Anterior cingulate cortex (tissue), 58 donors: ENCODE measurements at places on chromosomes 12 and 14.

- DNase-seq: no peak
Measured at GRCh38 chr14:58296726-58297125, 1.6 kb upstream of the ARID4A start.

DNA sequence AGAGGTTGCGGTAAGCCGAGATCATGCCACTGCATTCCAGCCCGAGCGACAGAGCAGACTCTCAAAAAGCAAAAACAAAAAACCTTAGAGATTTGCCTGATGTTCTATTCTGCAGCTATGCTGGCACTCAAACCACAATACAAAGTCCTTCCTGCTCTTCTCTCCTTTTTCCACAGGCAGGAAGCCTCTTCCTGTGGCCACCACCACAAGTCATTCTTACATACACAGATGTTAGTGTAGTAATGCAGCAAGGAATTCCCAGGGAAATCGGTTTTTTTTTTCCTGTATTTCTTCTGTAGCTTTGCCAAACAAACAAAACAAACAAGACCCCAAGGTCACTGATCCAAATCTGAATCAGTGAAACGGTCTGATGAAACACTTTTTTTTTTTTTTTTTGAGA, 104.3 kb downstream of the FIGNL2 start:
- DNase-seq: no peak

DNA sequence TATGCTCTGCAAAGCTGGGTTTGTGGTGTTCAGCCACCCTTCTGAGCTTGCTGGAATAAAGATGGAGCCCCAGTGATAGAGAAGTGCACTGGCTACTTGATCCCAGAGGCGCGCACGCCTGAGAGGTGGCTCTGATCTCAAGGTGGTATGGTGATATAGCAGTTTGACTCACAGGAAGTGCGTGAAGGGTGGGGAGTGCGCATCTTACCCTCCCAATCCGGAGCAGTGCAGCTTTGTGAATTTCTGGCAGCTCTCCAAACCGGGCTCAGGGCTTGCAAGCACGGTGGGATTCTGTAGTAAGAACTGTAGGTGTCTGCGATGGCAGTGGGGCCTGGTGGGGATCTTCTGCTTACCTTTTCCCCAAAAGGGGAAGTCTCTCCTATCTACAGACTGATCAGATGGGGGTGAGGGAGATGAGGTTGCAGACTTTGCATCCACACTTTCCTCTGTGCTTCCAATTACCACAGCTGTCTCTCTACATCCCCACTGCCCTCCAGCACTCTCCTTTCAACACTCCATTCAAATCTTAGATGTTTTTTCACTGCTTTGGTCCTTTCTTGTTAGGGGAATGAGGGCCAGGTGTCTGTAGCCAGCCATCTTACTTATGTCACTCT, 197.4 kb upstream of the SLC38A2 start:
- no peak for DNase-seq

- peak; percentile 23 for DNase-seq
Measured at GRCh38 chr12:24562771-24563431, 386.0 kb downstream of the BCAT1 start.

- no peak for DNase-seq
Measured at GRCh38 chr12:19971361-19972280, 396.7 kb upstream of the PDE3A start.

DNA sequence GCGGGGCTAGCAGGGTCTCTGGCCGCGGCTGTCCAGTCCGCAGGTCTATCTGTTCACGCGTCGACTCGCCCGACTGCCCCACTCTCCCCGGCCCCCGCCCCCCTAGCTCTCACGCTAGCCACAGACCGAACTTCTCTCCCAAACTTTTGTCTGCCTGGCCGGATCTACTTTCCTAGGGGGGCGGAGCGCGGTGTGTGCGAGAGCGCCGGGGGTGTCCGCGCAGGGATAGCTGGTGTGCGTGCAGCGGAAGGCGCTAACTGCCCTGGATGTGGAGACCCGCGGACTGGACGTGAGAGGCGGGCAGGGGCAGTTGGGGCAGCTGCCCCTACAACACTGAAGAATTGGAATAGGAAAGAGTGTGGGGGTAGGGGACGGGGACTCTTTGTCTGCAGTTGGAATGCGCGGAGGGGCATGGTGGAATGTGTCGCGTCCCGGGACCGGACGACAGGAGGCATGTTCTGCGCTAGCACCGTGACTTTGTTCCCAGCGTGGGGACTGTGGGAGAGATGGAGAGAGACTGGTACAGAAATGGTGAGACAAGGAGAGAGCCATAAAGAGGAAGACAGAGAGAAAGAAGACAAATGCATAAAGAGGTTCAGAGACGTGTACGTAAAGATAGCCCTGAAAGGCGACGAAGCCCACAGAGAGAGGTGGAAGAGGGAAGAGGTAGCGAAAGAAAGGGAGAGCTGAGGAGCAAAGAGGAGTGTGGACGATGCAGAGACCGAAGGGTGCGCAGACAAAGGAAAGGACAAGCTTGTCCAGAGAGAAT, at the start of gene AJUBA:
AJUBA (minus strand) TSS at position 75 of the 769 bp plus-strand sequence. CDS start 285 bp downstream, outside the sequence.
- peak; percentile 21 for DNase-seq

DNA sequence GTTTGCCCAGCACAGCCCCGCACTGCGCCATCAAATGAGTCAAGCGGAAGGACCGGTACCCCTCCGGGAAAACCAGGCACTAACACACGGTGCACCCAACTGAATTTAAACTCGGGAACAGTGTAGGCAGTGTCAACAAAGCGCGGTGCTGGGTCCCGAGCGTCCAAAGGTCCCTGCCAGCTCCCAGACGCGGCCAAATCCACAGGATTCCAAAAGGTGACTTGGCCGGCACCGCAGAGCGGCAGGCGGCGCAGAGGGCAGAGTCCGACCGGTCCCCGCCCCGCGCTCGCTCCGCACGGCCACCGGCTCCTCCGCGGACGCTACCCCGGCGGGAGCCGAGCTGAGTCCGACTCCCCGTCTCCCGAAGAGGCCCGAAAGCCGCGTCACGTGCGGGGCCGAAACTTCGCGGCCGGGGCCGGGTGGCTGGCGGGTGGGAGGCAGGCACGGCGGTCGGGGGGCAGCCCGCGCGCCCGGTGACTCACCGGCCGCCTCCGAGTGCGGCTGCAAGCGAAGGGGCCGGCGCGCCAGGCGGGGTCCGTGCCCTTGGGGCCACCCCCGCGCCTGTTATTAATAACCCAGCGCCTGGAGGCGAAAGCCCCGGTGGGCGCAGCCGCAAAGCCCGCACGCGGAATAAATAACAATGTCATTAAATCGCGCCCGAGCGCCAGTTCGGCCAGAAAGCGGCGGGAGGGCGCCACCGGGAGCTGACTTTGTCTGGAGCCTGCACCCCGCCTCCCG, 863 bp downstream of the DENND5B start:
- peak; percentile 74 for DNase-seq

GRCh38 chr12:125193376-125194152, 128.3 kb downstream of the AACS start:
- peak; percentile 12 for DNase-seq

GRCh38 chr14:38367922-38368321, 112.0 kb upstream of the CLEC14A start:
- no peak for DNase-seq

DNA sequence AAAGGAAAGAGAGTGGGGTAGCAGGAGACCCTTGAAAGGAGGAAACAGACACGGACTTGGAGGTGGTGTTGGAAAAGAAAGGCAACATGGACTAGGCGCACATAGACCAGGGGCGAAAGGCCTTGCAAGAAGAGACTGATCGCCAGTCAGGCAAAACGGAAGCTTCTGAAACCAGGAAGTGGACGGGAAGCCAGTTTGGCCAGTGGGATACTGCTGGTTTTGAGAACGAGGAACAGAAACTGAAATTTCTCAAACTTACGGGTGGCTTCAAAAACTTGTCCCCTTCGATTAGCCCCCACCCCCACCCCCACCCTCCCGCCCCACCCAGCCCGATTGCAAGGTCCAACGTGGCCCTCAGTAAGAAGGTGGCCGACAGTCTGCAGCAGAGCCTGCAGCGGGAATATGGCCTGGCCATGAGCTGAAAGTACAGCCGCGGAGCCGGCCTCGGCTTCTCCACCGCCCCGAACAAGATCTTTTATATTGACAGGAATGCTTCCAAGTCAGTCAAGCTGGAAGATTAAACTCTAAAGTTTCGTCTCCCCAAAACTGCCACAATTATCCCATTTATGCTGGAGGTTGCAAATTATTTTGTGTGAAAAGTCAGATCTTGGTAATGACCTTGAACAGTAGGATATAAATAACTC, 364.7 kb downstream of the BCAT1 start:
- DNase-seq: no peak

DNA sequence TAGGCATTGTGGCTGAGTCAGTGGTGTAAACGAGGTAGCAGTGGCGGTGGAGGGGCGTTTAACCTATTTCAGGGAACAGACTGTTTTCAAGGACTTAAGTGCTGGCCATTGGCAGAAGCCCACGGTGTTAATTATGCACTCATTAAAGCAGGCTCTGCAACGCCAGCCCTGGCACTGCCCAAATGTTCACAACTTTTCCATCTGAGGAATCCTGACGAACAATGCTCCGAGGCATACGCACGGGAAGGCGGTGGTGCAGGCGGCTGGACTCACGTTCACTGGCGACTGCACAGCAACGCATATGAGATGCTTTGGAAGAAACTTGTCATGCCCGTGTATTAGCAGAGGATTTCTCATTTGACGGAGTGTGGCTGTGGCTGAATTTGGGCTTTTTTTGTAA, 70.6 kb upstream of the SLC24A4 start:
- peak; percentile 70 for DNase-seq

GRCh38 chr14:91177073-91178034, 63.5 kb downstream of the DGLUCY start:
- no peak for DNase-seq

DNA sequence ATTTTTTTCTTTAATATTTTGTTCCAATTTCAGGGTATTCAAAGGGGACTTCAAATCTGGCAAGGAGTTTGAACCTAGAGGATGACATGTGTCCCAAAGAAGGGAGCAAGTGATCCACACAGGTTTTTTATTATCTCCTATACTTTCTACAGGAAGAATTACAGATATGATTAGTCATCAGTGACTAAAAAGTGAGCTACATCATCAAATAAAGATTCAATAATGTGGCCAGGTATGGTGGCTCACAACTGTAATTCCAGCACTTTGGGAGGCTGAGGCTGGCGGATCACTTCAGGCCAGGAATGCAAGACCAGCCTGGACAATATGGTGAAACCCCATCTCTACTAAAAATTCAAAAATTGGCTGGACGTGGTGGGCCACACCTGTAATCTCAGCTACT, 24.2 kb downstream of the GLT8D2 start:
- DNase-seq: no peak

- peak; percentile 82 for DNase-seq
Measured at GRCh38 chr14:57390037-57390805, at the start of gene NAA30. NAA30 (plus strand) TSS chr14:57390586; CDS start chr14:57390958, 372 bp downstream.

GRCh38 chr14:65412856-65413738, 567 bp downstream of the FUT8 start:
- peak; percentile 21 for DNase-seq

- DNase-seq: no peak
Measured at GRCh38 chr12:11600199-11600598, 49.3 kb upstream of the ETV6 start.

- no peak for DNase-seq
Measured at GRCh38 chr12:107522692-107523477, 162.7 kb upstream of the PWP1 start.

- DNase-seq: no peak
Measured at GRCh38 chr14:35240231-35240630, 52.0 kb upstream of the PSMA6 start.

- DNase-seq: no peak
Measured at GRCh38 chr14:51182131-51182565, 57.9 kb upstream of the TMX1 start.

DNA sequence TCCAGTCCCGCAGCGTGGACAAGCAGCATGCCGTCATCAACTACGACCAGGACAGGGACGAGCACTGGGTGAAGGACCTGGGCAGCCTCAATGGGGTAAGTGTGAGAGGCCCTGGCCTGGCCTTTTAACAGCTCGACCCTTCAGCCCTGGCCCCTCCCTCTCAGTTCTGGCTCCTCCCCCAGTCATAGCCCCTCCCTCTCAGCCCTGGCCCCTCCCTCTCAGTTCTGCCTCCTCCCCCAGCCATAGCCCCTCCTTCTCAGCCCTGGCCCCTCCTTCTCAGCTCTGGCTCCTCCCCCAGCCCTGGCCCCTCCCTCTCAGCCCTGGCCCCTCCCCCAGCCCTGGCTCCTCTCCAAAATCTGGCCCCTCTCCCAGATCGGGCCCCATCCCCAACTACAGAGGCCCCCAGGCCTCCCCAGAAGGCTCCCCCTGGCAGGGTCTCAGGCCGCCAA, 11.2 kb downstream of the CEP170B start:
- no peak for DNase-seq

DNA sequence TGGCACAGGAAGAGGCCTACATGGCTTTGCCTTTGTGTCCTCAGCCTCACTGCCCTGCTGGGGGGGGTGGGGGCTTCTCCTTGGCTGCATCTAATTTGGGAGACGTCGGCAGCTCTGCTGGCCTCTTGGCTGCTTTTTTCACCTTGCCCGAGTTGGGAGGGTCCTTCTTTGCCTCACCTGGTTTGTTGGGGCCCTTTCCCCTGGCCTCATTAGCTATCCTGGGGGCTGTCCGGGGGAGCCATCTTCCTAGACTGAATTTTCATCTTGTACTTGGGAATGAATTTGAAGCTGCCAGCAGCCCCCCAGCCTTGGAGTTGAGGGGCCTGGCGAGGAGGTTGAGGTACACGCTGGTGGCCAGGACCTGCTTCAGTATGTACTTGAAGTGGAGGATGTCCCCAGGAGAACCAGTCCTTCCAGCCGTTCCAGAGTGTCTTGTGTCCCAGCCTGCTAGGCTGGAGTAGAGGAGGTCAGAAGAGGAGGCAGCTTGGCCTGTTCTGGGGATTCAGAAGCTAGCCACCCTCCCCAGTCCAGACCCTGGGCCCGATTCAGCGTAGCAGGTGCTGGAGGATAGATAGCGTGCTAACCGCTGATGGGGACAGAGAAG, 70.7 kb upstream of the VASH1 start:
- no peak for DNase-seq

GRCh38 chr14:63909984-63910383, 57.2 kb downstream of the SYNE2 start:
- DNase-seq: no peak

DNA sequence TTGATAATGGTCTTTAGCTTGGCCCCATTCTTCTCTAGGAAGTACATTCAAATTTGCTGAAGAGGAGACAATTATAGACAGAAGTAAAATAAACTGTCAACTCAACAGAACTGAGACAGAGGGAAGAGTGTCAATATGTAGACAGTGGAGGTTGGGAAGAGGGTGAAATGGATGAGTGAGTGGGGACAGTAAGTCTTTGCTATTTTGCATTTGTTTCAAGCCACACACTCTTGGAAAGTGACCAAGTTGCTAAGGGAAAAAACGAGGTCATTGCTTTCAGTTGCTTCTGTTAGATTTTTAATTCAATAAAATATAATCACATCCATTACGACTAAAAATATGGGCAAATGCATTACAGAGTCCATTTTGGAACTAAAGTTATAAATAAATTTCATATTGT, 47.8 kb downstream of the BTBD7 start:
- no peak for DNase-seq
